ENCODE measurements at places on chromosomes 2 and 18.

GRCh38 chr2:56239437-56239836 is 55.6 kb downstream of the CCDC85A start:
- DNase-seq, result no peak

DNA sequence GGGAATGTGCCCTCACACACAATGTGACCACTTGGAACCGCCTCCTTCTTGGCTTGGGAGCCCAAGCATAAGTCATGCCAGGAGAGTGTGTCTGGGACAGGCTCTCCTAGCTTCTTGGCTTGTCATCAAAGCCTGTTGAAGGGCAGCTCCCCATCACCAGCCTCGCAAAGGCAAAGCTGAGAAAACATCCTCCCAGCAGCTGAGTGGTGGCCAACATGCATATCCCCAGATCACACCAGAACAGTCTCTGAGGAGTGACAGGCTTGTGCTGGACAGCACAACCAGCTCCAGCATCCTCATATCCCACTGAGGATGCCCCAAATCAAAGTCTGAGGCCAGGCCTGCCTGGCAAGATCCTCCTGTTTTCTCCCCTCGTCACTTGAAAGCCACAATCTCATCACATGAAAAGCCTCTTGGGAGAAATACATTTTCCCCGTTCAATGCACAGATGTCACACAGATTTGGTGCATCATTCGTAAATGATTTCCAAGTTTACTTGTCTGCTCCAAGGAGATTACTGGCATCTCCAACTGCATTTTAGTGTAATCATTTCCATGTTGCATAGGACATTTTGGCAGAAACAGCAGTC is 269.3 kb downstream of the TTC32 start:
- no peak for DNase-seq

DNA sequence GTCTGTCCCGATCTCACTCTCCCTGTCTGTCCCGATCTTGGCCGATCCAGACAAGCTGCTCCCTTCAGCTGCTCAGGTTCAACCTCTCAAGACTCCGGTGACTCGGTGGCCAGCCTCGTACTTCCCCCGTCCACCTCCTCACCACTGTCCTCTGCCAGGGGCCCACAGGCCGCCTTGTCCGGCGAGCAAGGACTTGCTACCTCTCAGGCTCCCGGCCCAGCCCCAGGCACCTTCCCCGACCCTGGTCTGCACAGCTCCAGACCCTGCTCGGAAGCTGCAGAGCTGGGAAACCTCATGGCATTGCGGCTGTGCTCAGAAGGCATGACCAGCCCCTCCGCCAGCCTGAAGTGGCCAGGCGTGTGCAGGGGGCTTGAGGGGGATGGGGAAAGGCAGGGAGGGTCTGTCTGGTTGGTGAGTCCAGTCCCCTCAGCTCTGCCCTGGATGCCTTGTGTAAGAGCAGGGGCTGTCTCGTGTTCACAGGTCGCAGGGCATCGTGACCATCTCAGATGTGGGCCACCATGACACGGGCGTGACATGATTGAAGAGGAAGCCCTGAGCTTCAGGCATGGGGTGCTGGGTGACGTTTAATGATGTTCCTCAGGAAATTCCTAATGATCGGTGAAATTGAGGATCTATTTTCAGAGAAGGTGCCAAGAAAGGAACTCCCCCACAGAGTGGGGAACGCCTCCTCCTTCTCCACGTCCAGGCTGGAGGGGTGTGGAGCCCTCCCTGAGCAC is 121.2 kb upstream of the CTDP1 start:
- DNase-seq, result no peak

GRCh38 chr2:51994123-51994763 is 962.3 kb upstream of the NRXN1 start:
- no peak for DNase-seq

Measured in kidney epithelial cell (primary cell).